ENCODE measurements at places on chromosomes 1 and 21. TPM values are rescaled to one million over a fixed set of nuclear protein-coding genes. Genes with fewer than 3 reads are reported as not detected.

DNA sequence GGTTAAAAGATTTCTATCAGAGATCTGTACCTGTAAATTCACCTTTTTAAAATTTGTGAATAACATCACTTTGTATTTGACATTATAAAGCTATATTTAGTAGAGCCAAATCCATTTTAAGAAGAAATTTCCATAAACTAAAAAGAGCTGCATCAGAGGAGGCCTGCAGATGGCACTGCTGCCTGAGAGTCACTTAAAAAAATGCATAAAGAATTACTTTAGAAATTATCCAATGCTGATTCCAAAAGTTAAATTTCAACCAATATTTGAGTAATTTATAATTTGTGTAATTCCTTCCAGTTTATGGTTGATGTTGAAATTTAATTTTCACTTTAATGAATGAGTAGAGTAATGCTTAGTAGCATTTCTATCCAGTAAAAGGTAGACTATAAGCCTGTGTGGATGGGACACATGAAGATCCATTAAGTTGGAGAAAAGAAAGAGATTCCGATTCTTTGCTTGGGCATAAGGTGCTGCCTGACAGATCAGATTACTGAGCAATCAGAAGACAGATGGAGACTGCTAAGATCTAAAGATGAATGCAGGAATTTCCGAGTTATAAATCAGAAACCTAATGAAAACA lies 20.7 kb upstream of the RPE65 start:
- DNase-seq: peak; percentile 18

Gene PCAT6
- not detected for total RNA-seq

- peak; percentile 40 for DNase-seq
These were observed 145.6 kb downstream of the HIVEP3 start for GRCh38 chr1:41773144-41773591.

GRCh38 chr21:29245104-29245643 lies 53.5 kb upstream of the BACH1 start:
- no peak for DNase-seq

- DNase-seq: no peak
These were observed 54.4 kb upstream of the NEK7 start for GRCh38 chr1:198102454-198102827.

DNA sequence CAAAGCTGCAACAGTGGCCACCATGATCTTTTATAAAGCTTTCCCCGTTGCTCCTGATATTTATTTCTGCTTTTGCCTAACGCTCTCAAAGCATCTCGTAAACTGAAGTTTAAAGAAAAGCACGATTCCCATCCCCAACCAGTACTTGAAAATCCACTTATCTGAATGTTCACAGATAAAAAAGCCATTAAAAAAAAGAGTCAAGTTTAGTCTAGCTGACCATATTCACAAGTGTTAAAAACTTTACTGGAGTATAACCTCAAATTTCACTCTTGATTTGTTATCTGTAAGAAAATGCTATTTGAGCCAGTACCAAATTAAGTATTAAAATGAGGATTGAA lies 34.6 kb upstream of the SLC45A3 start:
- DNase-seq: no peak

- DNase-seq: no peak
These were observed 21.2 kb downstream of the CTNNBIP1 start for GRCh38 chr1:9888886-9889285.

DNA sequence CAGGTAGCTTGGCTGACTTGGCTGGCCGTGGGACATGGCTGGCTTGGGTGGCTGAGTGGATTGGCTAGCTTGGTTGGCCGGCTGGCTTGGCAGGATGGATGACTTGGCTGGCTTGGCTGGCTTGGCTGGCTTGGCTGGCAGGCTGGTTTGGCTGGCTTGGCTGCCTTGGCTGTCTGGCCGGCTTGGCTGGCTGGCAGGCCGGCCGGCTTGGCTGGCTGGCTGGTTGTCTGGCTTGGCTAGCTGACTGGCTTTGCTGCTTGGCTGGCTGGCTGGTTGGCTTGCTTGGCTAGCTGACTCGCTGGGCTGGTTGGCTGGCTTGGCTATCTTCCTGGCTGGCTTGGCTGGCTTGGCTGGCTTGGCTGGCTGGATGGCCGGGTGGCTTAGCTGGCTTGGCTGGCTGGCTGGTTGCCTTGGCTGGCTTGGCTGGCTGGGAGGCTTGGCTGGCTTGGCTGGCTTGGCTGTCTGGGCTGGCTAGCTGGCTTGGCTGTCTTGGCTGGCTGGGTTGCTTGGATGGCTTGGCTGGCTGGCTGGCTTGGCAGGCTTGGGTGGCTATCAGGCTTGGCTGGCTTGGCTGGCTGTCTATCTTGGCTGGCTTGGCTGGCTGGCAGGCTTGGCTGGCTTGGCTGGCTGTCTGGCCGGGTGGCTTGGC lies 129.7 kb upstream of the FAM72C start:
- peak; percentile 55 for DNase-seq

DNA sequence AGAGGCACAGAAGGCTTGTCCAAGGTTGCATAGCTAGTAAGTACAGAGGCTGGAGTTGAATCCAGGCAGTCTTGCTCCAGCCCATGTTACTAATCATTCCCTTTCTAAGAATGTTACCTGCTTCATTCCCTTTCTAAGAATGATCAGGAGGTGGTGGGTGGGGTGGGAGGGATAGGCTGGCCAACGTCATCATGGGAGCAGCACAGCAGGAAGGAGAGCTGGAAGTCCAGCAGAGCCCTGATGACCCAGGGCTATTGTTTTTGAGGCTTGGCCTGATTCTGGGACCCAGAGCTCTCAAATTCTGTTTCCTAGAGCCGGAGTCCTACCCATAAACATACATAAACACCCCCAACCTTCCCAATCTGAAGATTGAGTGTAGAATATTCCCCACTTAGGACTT lies 11.8 kb upstream of the CSF1 start:
- no peak for DNase-seq

- DNase-seq: peak; percentile 98
These were observed 122.8 kb upstream of the IVNS1ABP start for GRCh38 chr1:185439727-185440415.

DNA sequence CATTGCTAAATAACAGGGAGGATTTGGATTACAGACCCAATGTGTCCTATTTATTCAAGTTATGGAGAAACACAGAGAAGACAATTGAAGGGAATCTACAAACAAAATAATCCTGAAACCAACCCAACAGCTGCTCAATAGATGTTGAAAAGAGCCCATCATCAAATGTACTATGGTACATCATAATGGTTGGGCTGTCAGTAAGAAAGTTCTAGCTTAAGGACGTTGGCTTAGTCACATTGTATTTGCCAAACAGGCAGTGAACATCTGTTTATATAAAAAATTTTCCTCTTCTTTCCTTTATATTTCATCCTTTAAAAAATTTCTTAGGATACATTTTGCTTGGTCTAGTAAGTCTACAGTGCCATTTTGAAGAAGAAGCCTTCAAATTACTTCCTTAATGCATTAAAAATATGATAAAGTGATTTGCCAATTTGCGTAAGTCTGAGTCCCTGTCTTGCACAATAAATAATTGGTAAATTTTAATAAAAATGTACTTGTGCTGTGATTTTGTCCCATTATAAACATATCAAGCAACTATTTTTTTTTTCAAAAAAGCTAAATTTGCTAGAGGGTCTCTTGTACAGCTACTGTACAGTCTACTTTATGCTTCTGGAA lies 14.4 kb downstream of the MAP3K7CL start:
- DNase-seq: peak; percentile 46

DNA sequence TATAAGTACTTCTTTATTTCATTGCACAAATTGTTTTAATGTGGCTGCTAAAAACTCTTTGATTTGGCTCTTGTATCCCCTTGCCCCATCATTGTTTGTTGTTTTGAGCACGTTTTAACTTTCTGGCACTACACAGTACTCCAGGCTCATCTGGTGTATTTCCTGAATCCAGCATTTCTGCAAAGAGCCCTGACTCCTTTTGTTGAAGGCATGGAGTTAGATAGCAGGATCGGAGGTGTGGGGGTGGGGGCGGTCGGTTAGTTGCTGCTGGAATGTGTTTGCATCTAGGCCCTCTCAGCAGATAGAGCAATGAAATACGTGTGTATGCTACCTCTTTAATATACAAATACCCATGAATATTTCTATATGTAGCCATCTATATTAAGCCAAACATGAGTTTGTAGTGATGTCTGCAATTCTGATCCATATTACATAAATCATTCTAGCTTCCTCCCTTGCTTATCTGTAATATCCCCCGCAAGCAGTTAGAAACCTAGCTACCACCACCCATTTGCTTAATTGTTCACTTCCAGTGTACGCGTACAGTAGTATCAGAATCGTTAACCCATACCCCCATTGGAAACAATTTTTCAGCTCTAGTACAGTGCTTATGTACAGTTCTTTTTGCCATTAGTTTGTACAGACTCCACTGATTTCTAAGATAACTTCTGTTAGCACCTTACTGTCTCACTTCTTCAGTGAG lies 106.0 kb downstream of the NOS1AP start:
- no peak for DNase-seq

- no peak for DNase-seq
These were observed 88.5 kb upstream of the VAV3 start for GRCh38 chr1:108053270-108054013.

Gene SLAMF7
- 3.9 TPM for total RNA-seq

DNA sequence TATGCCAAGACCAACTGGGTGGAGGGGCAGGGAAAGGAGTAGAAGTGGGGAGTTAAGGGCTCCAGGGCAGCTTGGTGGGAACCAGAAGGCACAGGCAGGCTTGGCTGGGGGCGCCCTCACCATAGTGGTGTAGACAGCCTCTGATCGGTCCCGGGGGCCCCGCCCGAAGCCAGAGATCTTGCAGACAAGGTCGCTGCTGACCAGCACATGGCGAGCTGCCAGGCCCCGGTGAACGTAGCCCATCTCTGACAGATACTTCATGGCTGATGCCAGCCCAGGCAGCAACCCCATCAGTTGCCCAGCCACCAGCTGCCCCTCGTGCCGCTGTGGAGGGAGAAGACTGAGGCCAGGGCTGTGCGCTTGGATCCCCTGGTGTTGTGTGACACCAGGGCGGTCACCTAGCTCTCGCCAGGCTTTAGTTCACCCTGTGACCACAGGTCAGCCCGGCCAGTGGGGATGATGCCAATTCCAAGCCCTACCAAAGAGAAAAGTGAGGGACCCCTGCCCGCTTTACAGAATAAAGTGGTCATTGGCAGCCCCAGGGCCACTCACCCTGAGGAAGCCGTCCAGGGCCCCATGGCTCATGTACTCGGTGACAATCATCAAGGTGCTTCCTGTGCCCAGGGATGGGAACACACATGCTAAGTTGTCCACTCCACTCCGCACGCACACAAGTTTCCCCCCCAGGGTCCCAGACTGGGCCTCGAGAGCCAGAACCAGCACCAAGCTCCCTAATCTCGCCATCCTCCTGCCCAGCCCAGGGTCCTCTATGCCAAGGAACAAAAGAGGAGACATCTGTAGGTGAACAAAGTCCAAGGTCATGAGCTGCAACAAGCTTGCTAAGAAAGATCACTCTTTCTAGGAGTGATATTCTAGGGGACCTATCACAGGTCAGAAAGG lies 28.2 kb downstream of the CDCA8 start:
- DNase-seq: no peak

Gene KCND3
- not detected for total RNA-seq

DNA sequence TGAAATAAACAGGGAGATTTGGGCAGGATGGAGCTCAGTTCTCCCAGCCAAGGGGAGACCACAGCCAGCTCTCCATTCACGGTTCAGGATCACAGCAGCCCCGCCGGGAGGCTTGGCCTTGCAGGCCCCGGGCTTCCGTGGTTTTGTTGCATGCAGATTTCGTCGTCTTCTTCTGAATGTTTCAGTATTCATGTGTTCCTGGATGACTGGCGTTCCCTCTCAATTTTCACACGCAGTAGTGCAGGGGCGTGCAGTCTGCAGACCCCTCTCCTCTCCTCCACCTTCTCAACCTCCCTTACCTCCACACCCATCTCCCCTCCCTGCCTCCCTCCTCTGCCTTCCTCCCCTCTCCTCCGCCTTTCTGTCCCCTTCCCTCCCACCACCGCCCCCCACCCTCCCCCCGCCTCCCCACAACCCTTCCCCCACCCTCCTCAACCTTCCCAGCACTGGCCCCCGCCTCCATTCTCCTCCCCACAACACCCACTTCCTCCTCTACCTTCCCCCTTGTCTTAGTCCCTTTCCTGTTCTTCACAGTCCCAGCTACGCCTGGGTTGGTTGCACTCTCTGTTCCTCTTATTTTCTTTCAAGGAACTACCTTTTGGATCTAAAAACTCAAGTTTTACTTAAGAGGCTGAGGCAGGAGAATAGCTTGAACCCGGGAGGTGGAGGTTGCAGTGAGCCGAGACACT lies 8.4 kb upstream of the SLC19A1 start:
- no peak for DNase-seq

DNA sequence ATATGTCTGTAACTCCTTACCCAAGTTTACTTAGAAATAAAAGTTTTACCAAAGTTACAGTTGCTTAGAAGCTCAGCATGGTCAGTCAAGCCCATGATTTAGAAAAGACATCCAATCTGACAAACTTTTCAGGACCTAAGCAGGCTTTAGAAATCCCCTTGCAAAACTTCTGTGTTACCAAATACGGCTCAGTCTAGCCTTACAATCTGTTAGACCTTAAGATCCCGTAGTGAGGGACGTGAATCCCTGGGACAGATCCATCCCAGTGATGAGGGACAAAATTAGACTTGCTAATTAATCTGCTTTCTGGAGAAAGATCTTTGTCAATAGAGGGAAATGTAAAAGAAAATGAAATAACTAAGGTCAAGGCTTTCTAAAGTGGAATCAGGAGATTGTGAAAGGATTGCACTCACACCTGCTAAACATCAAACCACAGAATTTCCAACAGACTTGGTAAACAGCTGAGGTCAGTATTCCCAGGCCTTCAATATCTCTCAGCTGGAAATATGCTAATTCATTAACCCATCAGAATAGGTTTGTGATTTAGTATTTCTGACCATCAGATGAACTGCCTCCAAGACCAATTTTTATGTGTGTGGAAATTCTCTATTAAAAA lies 375.3 kb downstream of the DUSP10 start:
- no peak for DNase-seq

DNA sequence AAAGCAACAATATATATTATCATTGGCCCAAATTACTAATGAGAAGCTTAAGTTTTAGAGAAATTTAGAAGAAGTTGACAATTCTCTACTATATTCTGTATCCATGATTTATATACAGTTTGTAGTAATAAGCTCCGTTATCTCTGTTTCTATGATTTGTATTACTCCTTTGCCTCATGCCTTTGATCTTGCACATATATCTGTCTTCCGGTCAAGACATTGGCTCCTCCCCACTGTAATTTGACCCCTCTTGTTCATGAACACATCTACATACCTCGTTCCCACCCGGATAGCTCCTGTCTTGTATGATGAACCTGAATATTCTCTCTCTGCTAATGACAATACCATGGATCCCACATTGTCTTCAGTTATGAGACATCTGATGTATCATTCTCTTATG lies 581.0 kb upstream of the RGS18 start:
- no peak for DNase-seq

Gene ADGRL4
- total RNA-seq: not detected

Gene PTPN22
- 1.7 TPM for total RNA-seq

Gene ZSCAN20
- 5.9 TPM for total RNA-seq

All from M059J (cell line).